ENCODE measurements at places on chromosomes 3 and 15.

- DNase-seq = peak; percentile 37
Observed at GRCh38 chr3:147397155-147397874, 9.0 kb downstream of the ZIC4 start.

- no peak for DNase-seq
Observed at GRCh38 chr15:56053046-56053400, 59.6 kb upstream of the NEDD4 start.

GRCh38 chr3:157280786-157281185 lies 120.8 kb upstream of the CCNL1 start:
- DNase-seq = no peak

GRCh38 chr3:100407977-100408532 lies 6.7 kb downstream of the LNP1 start:
- DNase-seq = no peak

- no peak for DNase-seq
Observed at GRCh38 chr3:142934128-142934886, 29.2 kb downstream of the PAQR9 start.

- DNase-seq = no peak
Observed at GRCh38 chr15:70023064-70023768, 74.5 kb downstream of the TLE3 start.

Data from midbrain (tissue), 1 donor.